CD4-positive, alpha-beta T cell treated with Interleukin-21 for 1 hour (primary cell): ENCODE measurements at places on chromosomes 7 and 10.

DNA sequence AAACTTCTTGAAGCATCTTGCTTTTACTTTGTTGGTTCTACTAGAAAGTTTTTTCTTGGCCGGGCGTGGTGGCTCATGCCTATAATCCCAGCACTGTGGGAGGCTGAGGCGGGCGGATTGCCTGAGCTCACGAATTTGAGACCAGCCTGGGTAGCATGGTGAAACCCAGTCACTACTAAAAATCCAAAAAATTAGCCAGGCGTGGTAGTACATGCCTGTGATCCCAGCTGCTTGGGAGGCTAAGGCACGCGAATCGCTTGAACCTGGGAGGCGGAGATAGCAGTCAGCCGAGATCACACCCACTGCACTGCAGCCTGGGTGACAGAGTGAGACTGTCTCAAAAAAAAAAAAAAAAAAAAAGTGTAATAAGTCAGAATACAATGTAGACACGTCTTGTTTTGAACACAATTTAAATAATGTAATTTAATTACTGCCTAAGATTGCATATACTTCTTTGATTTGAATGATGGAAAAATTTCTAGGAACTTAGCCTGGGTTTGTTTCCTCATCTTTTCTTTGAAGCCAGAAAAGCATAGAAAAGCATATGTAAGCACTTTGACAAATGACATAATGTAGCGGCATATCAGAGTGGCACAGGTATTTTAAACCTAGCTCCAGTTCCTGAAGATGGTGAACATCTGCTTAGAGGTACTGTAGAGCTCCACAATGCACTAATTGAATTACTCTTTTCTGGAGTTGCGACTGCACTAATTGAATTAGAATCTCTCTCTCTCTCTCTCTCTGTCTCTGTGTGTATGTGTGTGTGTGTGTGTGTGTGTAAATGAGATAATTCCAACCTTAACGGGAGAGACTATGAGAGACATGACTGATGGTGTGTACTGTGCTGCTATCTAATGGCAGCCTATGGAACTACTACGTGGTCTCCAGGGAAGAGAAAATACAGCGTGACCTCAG is 87.8 kb downstream of the BTRC start:
- peak; percentile 48 for DNase-seq

DNA sequence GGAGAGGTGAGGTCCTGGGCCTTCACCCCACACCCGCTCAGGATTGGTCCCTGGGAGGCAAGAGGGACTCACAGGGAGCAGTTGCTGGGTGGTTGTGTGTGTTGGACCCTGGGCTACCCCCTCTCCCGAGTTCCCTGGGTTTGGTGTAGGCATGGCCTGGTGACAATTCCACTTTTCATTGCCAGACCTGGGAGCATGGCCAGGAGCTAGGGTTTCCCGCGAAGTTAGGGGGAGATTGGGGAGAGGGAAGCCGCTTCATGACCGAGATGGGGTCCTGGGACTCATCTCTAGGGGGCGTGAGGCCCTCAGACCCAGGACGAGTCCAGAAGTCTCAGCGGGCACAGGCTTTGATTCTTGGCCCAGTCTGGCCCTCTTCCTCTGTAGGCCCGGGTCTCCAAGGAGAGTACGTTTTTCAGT is 606 bp downstream of the PALD1 start:
- no peak for DNase-seq

DNA sequence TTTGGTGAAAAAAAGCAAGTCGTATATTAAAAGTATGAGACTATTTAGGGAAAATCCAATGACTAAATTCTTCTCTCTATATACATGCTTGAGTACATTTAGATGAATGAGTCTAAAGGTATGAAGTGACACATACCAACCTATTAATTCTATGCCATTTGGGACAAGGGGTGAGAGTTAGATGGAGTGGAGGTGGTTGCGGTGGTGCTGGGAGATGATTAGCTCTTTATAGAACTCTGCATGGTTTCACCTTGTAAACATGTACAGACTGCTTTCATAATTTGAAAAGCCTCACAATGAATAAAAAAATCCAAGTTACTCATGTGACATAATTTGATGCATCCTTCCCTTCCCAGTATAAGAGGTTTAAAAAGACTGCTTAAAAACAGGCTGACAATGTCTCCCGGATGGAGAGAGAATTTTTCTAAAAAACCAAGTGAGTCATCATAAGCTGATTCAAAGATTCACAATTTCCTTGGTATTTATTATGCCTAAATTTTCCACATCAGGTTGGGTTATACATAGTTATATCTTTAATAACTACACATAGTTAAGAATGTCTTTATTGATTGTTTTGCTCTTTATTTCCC is 572.8 kb downstream of the REEP3 start:
- no peak for DNase-seq

GRCh38 chr7:23685731-23686130 is 5.7 kb downstream of the FAM221A start:
- no peak for DNase-seq

GRCh38 chr7:96388166-96388565 is 66.3 kb upstream of the SLC25A13 start:
- DNase-seq = no peak

- no peak for DNase-seq
Measured at GRCh38 chr10:29440981-29441380, 152.1 kb downstream of the LYZL1 start.

- no peak for DNase-seq
Measured at GRCh38 chr7:20412032-20412431, 81.3 kb downstream of the ITGB8 start.

GRCh38 chr7:150371996-150372270 is 3.3 kb downstream of the REPIN1 start:
- no peak for DNase-seq

- DNase-seq = no peak
Measured at GRCh38 chr10:15369256-15370211, 1.6 kb downstream of the FAM171A1 start.

DNA sequence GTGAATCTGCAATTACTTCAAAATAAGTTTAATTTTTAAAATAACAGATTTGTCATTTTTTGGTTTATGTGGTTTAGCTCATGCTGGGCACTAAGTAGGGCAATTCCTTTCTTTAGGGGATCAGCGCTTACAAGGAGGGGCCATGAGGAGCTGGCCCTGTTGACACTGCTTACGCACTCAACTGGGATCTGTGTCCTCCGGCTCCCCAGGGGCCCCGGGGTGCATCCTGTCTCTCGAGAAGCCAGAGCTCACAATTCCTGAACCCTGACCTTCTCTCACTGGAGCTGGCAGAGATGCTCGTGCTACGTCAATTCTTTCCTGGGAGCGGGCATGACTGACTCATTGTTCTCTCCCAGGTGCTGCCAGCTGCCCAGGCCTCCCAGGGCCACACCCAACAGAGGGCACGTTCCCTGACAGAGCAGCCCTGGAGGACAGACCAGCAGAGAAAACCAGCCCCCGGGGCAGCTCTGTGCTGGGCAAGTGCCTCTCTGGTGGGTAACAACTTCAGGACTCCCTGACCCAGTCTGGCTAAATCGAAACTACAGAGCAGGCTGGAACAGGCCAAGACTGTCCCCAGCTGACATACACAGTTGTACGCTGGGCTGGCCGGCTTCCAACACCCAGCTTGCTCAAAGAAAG is 36.8 kb downstream of the CTBP2 start:
- no peak for DNase-seq

- no peak for DNase-seq
Measured at GRCh38 chr7:106770191-106770590, 94.9 kb upstream of the PIK3CG start.

GRCh38 chr7:30038196-30038980 is 10.2 kb downstream of the PLEKHA8 start:
- DNase-seq = no peak

DNA sequence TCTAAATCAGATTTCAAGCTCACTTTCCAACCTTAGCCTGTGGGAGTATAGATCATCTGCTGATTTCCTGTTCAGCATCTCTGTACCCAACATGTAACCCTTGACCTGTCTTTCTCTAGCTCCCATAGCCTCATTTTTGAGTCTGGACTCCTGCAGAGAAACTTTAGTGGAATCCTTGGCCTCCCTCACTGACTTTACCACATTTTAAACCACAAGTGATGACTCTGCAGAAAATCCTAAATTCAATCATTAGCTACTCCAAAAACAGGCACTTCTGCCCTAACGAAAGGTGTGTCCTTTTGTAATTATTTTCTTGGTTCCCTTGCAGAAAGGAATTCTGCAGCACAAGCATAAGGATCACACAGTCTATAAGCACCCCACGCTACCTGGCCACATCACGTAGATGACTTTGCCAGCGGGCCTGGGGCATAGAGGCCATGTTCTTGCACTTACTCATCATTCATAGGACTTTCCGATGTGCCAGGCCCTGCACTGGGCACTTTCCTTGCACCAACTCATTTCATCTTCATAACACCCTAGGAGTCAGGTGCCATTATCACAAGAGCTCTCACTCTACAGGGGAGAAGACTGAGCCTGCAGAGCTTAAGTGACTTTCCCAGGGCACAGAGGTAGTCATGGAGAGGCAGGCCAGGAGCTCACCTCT is 57.2 kb upstream of the OPALIN start:
- no peak for DNase-seq

DNA sequence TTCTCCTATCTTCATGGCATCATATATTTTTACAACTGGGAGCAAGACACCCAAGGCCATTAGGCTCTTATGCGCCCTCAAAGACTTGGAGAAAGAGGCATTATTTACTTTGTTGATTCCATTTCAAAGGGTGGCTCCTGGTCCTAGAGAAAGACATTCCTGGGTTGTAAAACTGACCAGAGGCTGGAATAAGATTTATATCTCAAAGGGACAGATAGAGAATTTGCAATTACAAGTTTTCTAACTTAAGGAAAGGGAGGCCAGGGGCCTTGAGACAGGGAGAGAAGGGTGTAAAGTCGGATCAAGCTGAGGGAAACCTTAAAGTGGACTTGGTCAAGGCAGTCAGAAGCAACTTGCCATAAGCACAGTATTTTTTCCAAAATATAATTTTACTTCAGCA is 1086.0 kb downstream of the SORCS3 start:
- DNase-seq = no peak

DNA sequence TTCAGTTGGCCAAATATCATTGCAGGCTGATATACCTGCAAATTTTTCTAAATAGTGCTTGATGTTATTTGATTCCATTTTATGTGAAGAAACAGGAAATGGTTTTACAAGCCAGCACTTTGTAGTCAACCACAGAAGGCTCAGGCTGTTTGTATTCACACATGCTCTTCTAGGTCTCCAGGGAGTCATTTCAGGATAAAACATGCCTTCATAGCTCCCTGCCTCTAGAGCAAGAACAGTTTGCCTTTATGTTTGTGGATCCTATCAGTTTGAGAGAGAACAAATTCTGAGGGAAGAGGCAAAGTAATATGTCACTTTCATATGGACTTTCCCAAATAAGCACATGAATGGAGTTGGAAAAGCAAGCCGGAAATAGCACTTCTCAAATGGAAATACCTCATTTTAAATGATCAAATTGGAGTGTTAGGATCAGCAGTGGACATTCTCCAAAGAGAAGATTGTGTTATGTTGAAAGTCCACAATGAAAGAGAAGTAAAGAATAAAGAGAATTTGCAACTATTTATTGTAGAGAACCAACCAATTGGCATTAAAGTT is 277.6 kb downstream of the KCND2 start:
- DNase-seq = no peak

GRCh38 chr7:18402488-18403183 is 92.9 kb upstream of the HDAC9 start:
- DNase-seq = no peak

DNA sequence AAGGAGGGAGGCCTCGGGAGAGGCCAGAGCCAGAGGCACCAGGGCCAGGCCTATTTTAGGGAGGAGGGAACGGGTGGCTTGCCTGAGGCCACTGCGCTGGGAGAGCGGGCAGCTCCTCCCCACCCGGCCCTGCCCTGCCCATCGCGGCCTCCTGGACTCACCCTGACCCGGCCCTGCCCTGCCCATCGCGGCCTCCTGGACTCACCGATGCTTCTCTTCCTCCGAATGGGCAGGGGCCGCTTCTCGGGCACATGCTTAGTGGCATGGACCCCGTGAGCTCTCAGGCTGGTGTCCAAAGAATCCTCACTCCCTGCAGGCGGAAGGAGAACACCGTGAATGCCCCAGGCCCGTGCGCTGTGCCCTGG is 7.5 kb downstream of the PDGFA start:
- no peak for DNase-seq

- DNase-seq = no peak
Measured at GRCh38 chr7:76403780-76404494, 5.6 kb downstream of the SSC4D start.
